ENCODE measurements at places on chromosomes 5 and 9.

DNA sequence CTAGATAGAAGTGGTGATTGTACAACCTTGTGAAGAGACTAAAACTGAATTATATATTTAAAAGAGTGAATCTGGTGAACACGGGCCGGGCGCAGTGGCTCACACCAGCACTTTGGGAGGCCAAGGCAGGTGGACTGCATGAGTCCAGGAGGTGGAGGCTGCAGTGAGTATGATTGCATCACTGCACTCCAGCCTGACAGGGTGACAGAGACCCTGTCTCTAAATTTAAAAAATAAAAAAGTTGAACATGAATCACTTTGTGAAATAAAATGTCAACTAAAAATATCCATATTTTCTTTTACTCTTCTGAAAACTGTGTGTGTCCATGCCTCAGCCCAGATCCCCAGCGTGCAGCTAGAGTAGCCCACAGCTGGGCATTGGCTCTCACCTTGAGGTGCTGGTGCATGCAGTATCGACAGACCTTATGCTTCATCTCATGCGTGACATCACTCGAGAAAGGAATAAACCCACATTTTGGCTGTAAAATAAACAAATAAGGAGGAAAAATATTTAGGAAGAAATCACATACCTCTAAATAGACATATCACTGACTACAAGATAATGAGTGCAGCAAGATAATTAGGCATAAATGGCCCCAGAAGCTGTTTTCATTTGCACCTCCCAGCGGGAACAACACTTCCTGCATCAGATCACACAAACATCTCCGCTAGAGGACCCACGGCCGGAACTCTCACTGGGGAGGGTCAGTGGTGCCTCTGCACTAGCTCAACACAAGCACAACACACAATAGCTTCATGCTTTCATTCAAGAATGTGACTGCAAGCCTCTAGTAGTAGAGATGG is 22.1 kb downstream of the IPPK start:
- DNase-seq, result no peak

- DNase-seq, result no peak
These were observed 14.2 kb downstream of the SLC12A2 start for GRCh38 chr5:128097781-128098180.

- DNase-seq, result no peak
These were observed 6.7 kb downstream of the DAB2IP start for GRCh38 chr9:121658166-121658565.

DNA sequence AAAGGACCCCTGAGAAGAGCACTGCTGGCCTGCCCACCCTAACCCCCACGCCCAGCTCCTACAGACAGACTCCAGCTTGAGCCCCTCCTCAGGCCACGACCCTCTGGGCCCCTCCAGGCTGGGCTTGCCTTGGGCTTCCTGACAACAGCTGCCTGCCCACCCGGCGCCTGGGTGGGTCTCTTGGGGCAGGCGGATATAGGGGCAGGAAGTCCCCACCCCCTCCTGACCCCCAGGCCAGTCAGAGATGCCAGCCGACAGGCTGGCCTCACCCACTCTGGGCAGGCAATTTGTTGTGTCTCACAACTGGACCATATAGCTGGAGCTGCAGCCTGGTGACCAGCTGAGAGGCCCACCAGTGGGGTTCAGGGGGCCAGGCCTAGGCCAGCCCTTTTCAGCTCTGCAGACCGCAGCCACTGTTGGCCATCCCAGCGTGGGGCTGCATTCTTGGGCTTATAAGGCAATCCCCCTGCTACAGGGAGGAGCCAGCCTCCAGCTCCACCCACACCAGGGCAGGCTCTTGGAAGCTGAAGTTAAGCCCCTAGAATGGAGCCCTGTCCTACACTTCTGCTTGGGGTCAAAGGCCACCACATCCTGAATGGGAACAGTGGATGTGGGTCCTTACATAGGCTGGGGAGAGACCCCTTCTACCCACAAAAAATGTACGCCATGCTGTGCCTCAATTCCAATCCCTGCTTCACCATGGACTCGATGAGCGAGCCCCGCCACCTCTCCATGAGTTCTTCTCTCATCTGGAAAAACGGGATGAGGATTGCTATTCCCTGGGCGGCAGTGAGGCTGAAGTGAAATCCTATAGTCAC is 2.0 kb downstream of the PDLIM7 start:
- DNase-seq, result no peak

GRCh38 chr9:136230773-136231172 is 14.8 kb downstream of the QSOX2 start:
- no peak for DNase-seq

- peak; percentile 64 for DNase-seq
These were observed at the start of gene NREP for GRCh38 chr5:111756581-111757354. Gene NREP (minus strand): TSS chr5:111757194. CDS start chr5:111755772, 1,422 bp downstream.

DNA sequence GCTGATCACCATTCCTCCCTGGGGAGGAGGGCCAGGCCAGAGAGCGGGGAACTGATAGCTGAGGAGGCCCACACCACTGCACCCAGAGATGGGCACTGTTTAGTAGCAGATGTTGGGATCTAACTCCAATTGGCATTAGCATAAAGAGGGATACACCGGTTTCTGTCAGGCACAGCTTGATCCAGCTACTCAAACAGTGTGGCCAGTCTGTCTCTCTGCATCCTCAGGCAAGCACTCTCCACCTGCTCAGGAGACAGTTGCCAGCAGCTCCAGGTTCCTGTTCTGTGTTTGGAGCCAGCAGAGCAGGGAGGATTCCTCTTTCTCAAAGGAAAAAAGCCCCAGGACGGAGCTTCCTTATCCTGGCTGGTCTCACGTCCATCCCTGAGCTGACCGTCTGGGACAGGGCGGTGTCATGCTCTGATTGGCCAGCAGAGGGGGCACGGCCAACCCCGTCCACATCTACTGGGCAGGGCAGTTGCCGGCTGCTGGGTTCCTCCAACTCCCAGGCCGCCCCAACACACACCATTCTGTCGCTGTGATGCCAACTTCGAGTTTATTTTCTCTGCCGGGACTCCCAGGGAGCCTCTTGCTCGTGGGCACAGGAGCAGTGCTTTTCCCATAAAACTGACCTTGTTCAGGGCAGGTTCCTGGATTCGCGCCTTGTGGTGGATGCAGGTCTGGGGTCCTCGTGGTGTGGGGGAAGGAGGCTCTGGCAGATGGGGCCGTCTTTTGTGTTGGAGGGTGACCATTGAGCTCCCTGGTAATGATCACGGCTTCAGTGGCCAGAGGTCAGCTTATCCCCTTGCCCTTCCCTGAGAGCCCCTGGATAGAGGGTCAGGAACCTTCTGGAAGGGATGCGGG is 47.9 kb downstream of the COL5A1 start:
- no peak for DNase-seq

DNA sequence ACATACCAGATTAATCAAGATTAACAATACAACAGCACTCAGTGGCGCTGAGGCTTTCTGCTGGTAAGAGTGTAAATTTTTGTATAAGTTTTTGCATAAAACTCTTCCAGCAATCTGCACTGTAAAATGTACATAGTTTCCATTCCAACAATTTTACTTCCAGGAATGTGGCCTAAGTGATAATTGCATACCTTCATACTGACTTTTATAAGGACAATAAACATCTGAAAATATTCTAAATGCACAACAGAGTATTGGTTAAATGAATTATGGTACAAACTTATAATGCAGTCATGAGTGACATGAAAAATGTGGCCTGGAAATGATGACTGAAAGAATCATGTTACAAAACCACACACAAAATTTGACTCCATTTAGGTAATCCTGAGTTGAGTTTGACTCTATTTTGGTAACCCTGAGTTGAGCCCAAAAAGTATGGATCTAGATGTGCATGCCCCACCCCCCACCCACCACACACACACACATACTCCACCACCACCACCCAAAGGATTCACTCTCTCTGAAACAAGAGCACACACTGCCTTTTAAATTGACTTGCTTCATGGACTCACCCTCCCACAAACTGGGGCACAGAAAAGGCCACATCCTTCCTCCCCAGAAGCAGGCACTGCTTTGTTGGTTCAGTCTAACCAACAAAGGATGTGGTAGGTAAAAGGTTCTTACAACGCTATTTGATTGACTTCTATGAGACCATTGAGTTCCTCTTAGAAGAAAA is 137.6 kb downstream of the SUSD1 start:
- peak; percentile 9 for DNase-seq

DNA sequence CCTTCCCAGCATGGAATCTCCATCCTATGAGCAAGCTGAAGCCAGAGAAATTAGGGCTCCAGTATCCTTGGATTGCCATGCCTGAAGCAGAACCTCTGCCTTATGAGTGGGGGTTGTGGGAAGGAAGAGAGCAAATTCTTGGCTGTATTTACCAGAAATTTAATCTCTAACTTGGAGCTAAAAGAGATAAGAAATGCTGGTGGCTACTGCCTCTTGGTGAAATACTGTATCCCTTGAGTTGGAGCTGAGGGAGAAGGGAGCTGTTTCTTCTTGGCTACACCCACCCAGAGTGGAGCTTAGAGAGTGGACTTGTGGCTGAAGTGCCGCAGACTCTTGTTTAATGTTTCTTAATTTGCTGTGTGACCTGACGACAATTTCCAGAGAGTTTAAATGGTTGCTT is 447.3 kb downstream of the ARHGEF28 start:
- DNase-seq, result no peak

- no peak for DNase-seq
These were observed 133.7 kb upstream of the PPP1R26 start for GRCh38 chr9:135345775-135346433.

DNA sequence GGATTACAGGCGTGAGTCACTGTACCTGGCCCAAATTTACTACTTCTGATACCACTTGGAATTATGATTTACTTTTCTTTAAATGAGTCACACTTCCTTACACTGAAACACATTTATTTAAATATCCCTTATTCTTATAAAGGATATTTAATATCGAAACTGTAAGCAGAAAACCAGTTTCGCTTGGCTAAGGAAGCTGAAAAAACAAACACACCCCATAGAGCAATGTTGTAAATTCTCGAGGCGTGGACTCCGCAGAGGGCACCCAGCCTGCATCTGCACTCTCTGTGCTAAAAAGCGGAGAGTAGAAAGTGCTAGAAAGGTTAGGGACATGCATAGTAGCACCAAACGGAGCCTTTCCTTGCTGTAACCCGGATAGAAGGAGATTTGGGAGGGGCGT is 86.5 kb downstream of the HMCN2 start:
- no peak for DNase-seq

- no peak for DNase-seq
These were observed 1.1 kb upstream of the SEMA4D start for GRCh38 chr9:89498852-89499480.

GRCh38 chr9:121976751-121977150 is 116.4 kb downstream of the TTLL11 start:
- DNase-seq, result no peak

- no peak for DNase-seq
These were observed 64.2 kb upstream of the FST start for GRCh38 chr5:53416144-53416738.

GRCh38 chr5:127324756-127325155 is 34.2 kb downstream of the MEGF10 start:
- DNase-seq, result no peak

GRCh38 chr9:100308965-100309564 is 43.7 kb downstream of the TEX10 start:
- DNase-seq, result no peak

- DNase-seq, result no peak
These were observed 793.7 kb upstream of the RGMB start for GRCh38 chr5:97979740-97980139.

- no peak for DNase-seq
These were observed 433.2 kb downstream of the ISL1 start for GRCh38 chr5:51816427-51816826.

- peak; percentile 54 for DNase-seq
These were observed 231.7 kb upstream of the CDH12 start for GRCh38 chr5:23084815-23085214.

GRCh38 chr5:78291687-78292086 is 2.8 kb downstream of the AP3B1 start:
- no peak for DNase-seq

GRCh38 chr9:83617299-83617698 is 5.6 kb upstream of the IDNK start:
- DNase-seq, result no peak

GRCh38 chr9:132773093-132773492 is 102.8 kb downstream of the GTF3C4 start:
- no peak for DNase-seq

DNA sequence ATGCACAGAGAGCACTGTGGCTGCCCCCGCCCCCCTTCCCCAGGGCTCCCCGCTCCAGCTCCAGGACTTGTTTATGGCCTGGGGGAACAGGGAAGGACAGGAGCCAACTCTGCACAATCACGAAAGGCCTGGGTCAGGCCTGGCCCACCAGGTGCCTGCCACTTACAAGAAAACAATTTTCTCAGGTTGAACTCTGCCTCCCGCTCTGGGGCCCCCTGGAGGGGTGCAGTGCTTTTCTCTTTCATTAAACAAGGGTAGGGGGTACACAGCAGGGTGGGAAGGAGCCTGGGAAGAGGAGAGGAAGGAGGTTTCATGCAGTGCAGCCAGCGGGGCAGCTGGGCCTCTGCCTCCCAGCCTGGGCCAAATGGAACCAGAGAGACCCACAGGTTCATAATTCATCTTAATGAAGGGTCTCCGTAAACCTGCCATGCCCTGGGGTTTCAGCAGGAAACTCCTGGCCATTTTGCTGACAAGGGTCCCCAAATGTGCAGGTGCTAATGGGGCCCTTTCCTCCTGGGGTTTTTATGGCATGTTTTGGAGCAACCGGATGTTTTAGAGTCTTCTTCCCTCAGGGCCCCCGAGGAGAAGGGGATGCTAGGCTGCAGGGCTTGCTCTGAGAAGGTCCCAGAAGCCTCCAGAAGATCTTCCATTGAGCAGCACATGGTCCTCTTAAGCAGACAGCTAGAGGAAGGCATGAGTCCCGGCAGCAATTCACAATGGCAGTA is 219.8 kb downstream of the SLIT3 start:
- DNase-seq, result no peak

DNA sequence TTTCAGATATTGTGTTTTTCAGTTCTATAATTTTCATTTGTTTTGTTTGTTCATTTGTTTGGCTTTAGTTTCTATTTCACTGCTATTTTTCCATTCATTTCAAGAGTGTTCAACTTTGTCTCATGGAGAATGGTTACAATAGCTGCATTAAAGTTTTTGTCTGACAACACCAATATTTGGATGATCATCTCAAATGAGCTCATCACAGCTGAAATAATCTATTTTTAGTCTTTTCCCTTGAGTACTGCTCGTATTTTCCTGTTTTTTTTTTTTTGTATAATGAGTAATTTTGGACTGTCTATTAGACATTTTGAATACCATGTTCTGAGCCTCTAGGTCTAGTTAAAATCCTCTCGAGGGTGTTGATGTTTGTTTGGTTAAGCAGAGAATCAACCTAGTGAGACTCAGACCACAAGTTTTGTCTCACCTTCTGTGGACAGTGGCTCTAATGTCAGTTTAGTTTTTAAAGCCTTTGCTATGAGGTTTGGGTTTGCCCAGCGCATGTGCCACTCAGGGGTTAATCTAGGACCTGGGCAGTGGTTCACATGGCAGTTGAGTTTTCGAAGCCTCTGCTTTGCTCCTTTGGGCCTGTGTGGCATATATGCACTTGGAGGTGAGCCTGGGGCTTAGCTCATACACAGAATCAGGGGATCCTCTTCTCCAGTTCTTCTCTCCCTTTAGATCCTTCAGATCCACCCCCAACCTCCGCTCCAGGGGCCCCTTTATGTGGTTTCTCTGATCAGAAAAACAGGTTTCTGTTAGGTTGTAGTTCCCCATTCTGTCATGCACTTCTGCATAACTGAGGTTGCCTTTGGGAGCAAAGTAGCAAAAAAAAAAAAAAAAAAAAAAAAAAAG is 79.8 kb downstream of the ARSB start:
- DNase-seq, result no peak

GRCh38 chr5:157597277-157597676 is 21.7 kb upstream of the ADAM19 start:
- DNase-seq, result no peak

Measured in NCI-H2081 (cell line).